ENCODE measurements at places on chromosomes 2 and 18.

GRCh38 chr2:216201692-216202306 is 92.7 kb downstream of the XRCC5 start:
- no peak for DNase-seq

DNA sequence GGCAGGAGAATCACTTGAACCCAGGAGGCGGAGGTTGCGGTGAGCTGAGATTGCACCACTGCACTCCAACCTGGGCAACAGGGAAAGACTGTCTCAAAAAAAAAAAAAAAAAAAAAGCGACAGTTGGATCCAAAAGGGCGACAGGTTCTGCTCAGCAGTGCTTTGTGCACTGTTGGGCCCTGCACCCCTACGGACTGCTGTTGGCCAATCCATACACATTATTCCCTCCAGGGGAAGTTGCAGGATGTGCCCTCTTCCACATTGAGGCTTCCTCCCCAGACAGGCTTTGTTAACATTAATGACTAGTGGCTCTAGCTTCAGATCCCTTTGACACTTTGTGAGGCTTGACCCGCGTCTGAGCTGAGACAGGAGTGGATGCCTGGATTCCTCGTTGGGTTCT is 9.4 kb downstream of the NT5DC4 start:
- DNase-seq, result peak; percentile 64

DNA sequence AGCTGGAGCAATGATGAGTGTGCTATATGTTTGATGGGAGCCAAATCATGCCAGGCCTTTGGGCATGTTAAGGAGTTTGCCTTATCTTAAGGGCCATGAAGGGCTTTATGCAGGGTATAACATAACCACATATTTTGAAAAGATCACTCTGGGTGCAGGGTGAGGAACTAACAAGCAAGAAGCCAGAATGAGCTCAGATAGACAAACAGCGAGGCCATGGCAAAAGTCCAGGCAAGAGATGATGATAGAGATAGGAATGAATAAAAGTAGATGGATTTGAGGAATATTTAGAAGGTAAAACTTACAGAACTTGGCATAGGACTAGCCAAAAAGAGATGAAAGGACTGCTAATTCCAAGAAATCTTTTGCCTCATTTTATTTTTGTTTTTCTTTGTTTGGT is 6.7 kb downstream of the GALNT3 start:
- DNase-seq, result no peak

- DNase-seq, result no peak
Observed at GRCh38 chr2:83240611-83241010, 1218.5 kb downstream of the SUCLG1 start.

GRCh38 chr2:134081238-134081938 is 172.5 kb upstream of the MGAT5 start:
- DNase-seq, result no peak

GRCh38 chr2:45941531-45942236 is 290.2 kb downstream of the PRKCE start:
- DNase-seq, result no peak

DNA sequence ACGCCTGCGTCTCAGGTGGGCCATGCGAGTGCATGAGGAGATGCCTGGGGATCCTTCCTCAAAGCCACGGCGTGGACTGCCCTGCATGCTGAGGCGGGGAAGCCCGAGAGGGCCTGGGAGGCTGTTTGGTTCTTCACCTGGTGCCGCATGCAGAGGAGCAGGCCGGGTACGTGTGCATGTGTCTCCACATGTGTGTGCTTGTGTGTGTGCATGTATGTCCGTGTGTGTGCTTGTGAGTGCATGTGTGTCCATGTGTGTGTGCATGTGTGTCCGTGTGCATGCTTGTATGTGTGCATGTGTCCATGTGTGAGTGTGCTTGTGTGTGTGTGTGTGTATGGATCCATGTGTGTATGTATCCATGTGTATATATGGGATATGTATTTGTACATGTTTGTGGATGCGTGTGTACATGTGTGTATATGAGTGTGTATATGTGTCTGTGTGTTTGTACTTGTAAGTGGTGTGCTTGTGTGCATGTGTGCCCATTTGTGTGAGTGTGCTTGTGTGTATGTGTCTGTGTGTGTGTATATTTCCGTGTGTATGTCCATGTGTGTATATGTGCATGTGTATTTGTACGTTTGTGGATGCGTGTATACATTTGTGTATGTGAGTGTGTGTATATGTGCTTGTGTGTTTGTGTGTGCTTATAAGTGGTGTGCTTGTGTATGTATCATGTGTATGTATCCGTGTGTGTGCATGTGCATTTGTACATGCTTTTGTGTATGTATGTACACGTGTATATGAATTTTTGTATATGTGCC is 79.0 kb downstream of the PTGR3 start:
- peak; percentile 79 for DNase-seq

DNA sequence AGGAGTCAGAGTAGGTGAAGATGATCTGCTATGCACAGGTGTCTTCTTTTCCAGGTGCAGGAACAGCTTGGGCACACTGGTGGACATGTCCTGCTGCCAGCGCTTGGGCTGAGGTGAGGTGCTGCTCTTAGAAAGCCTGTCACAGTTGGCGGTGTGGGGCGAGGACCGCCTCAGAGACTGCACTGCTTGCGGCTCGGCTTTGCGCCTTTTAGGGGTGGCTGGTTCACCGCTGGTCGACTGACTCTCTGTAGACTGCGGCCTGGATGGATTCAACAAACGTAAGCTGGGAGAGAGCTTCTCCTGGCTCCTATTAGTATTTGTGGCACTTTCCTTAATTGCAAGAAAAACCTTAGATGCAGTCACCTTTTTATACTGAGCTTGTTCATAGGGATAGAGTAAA is 1.7 kb downstream of the MSL3B start:
- peak; percentile 57 for DNase-seq

DNA sequence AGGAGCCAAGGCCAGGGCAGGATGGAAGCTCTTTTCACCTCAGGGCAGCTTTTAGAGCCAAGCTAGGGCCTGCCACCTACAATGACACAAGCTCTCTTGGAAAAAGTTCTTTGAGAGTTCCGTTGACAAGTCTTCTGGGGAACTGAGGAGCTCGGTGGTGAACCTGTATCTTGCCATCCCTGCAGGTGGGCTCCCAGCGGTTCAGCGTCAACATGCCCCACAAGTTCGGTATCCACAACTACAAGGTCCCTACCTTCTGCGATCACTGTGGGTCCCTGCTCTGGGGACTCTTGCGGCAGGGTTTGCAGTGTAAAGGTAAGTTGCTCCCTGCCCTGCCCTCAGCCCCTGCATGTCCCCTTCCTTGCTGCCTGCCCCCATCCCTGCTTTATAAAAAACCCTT is 312.8 kb upstream of the EPAS1 start:
- DNase-seq, result peak; percentile 68

GRCh38 chr2:197134206-197134605 is 176.4 kb downstream of the ANKRD44 start:
- DNase-seq, result no peak

DNA sequence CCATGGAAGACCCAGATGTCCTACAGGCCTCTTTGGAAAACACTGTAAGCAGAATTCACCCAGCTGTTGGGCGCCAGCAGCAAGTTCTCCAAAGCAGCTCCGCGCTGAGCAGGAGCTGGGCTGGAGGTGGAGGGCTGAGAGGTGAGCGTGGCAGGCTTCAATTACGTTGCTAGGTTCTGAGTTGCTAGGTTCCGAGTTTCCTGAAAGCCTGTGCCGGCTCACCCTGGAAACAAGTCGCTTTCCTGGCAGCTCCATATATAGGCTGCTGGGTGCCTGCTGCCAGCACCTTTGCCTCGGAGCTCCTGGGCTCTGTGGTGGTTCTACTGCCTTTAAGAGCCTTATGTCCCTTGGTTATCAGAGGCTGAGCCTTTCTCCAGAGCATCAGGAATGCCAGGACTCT is 14.4 kb upstream of the EGR4 start:
- DNase-seq, result peak; percentile 37

Data from esophagus muscularis mucosa (tissue), 4 donors.